ENCODE measurements at places on chromosomes 7 and 10.

- DNase-seq: no peak
Observed at GRCh38 chr7:2638224-2638991, 6.6 kb downstream of the TTYH3 start.

DNA sequence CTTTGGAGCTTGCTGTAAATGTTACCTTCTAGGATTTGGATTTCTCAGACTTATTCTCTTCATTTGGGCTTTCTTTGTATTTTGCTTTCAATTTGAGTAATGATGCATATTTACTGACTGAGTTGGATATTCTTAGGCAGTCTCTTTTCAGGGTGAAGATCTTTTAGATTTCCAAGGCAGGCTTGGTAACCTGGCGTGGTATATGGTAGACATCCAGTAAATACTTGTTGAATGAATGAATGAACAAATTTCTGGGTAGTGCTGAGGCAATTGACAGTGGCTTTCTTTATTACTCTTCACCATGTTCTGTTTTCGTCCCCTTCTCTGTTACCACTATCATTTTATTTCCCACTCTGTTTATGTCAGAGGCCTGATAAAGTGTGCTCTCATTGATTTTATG, 27.1 kb downstream of the BBS9 start:
- no peak for DNase-seq

DNA sequence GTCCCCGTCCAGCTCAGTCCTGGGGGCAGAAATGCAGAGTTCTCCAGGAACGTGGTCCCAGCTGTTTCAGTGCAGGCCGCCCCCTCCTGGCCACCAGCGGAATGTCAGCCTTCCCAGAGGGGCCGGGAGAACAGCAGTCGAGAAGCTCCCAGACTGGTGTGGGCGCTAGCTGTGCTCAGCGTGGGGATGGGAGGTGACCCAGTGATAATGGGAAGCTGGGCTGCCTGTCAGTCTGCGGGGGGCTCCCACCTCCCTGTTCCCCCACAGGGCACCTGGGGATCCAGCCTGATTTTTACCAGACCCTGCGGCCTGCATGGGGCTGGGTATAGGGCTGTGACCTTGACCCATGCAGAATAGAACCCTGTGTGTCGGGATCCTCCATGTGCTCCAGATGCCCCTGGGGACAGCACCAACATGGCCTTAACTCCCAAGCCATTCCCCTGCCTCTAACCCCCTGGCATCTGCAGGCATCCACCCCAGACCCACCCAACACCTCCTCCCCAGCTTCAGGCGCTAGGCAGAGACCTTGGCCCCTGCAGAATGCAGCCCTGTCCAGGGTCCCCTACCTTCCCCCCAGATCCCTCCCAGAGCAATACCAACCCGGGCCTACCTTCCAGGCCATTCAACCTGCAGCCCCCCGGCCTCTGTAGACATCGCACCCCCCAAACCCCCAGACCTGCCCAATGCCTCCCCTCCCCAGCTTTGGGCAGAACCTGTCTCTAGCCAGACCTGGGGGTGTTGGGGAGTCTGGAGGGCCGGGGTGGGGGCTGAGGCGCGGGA, 880 bp upstream of the ELN start:
- DNase-seq: peak; percentile 76

DNA sequence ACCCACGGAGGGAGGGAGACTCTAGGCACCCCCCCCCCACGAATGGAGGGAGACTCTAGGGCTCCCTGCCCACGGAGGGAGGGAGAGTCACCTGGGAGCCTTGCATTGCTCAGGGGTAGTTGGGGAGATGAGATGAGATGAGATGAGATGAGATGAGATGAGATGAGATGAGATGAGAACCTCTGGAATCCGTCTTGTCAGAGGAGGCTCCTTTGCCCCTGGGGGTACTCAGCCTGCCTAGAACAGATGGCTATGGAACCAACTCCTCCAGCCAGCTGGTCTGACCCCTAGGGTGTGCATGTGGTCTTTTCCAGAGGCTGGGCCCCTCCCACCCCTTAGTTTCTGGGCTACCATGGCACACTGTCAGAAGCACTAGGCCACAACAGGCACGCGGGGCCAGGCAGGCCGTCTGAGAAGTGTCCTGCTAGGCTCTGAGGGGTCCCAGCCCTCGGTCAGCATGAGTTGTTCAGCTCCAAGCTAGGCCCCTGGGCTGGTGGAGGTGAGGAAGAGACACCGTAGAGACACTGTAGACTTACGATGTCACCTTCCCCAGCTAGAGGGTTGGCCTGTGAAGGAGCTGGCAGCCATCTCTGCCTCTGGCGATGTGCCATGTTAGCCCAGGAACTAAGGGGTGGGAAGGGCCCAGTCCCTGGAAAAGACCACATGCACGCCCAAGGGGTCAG, 8.8 kb downstream of the TSPAN15 start:
- DNase-seq: peak; percentile 31

DNA sequence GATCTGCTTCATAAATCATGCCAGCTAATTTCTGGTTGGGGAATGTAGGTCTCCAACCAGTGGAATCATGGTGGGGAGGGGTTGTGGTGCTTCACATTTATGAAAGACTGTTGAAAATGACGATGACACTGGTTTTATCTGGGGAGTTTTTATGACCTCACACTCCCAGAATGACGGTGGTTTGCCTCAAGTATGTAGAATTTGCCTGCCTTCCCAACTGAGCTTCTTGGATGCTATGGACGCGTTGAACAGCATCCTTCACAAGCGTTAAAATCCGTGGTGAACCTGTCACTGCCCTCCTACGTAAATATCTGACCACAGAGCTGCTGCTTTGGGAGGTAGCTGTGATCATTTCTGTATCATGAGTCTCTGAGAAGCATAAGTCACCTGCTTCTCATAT, 3.3 kb downstream of the INSYN2A start:
- no peak for DNase-seq

GRCh38 chr7:80444811-80445210, 67.1 kb downstream of the GNAT3 start:
- no peak for DNase-seq

DNA sequence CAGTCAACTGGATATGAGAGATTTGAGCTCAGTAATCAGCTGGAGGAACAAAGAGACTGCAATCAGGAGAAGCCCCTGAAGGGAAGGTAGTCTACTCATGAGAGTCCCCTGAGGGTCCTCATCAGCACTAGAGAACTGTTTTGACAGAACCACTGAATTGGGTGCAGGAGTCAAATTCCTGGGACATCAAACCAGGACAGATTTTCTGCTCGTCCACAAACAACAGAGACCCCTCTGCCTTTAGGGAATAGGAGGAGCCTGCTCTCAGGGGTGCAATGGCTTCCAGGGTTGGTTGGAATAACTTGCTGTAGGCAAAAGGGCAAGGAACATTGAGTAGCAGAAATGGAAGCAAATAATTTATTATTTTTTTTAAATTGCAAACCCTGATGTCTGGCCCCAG, 21.9 kb upstream of the NEUROD6 start:
- DNase-seq: no peak
